HT1080 (cell line): ENCODE measurements at places on chromosomes 1 and 21. TPM values are rescaled to one million over a fixed set of nuclear protein-coding genes. Genes with fewer than 3 reads are reported as not detected.

Gene TBX15
- total RNA-seq: 0.03 and 0.20 TPM in 2 replicates

Gene MLLT11
- total RNA-seq: 8.8 and 9.8 TPM in 2 replicates

Gene CXADR
- total RNA-seq: 11.7 and 14.3 TPM in 2 replicates

DNA sequence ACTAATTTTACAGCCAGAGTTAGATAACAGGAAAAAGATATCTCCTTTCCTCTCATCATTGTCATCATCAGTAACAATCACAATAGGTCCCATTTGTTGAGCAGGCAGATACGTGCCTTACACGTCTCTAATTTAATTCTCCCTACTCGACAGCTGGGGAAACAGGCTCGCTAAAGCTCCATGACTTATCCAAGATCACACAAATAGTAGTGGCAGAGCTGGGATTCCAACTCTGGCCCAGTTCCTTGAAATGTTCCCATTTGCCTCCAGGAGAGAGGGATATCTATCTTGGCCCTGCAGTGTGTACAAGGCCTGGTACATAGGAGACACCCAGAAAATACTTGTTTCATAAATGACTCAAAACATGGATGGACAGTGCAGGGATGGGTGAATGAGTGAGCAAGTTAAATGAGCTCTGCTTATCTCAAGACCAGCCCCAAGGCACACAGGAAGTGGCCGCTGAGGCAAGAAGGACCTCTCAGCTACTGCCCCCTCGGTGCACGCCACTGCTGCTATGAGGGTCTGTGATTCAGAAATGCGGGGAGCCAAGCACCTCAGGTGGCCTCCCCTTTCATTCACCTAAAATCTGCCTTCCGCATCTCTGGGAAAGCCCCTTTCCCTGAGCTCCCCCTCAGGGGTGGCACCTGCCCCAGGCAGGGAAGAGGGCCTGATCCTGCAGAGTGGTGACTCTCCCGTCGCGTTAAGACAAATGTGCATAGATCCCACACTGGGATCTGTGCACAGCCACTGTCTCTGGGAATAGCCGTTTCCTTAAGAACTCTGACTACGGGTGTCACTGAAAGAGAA lies 3.6 kb downstream of the KCNN3 start:
- DNase-seq: peak; percentile 43

Gene APH1A
- 134 and 160 TPM in 2 replicates for total RNA-seq

DNA sequence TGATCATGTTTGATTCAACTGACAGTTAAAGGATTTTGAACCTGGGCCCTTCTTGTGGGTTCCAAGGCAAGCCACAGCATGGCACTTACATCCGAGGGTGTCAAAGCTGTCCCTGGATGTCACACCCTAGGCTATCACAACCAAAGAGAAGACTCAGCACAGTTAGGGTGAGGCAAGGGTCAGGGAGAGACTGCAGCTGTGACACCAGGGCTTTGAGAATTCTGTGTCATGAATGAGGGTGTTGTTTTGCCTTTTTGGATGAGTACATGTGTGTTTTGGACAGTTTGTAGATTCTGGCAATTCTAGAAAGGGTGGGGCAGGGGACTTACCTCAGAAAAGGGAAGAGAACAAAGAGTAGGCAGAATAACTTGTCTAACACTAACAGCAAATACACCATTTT lies 37.8 kb upstream of the ZNF326 start:
- DNase-seq: no peak

Gene IQCC
- 3.0 and 3.5 TPM in 2 replicates for total RNA-seq

DNA sequence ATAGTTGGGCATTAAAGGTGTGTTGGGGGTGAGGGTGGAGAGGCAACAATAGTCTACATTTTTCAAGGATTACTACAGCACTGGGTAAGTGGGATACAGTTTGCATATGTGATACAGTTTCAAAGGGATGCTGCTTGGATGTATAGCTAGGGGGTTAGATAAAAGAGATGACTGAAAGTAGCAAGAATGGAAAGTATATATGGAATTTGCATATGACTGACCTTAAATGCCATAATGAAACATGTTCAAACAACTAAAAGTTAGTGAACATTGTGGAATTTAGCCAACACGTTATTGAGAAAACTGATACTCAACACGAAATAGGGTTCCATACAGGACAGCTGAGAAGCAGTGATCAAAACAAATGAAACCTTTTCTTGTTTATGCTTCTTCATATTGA lies 124.8 kb upstream of the CHRM3 start:
- no peak for DNase-seq

Gene MEGF6
- total RNA-seq: 0.10 and 0.92 TPM in 2 replicates

GRCh38 chr1:183353597-183353996 lies 64.6 kb downstream of the NMNAT2 start:
- DNase-seq: peak; percentile 74

DNA sequence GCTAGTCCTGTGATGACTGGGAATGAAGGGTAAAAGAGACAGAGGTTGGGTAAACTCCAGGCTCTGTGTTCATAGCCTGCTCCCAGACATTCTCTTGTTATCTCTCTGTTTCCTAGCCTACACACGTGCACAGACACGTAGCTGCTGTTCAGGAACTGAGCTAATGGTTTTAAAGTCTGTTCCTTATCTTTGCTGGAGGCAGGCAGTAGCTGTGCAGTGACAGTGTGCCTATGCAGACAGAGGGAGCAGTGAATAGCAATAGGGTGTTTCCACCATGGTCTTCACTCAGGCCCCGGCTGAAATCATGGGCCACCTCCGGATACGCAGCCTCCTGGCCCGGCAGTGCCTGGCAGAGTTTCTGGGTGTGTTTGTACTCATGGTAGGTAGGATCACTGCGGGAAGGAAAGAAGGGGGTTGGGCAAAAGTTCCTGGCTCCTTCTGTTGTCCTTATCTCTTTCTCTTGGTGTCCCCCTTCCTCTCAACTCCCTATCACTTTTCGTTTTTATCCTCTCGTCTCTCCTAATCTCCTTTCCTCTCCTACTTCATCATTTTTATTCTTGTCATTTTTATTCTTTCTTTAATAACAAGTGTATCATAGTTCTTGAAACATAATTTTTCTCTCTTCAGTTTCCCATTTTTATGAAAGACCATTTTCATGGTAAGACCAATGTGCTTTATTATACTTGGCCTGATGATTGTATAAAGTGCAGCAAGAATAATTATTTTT lies at the start of gene AQP10:
TSS of gene AQP10 (plus strand) at position 212 of the 727 bp plus-strand sequence. CDS start at position 275, 63 bp downstream.
- DNase-seq: no peak

- no peak for DNase-seq
Measured at GRCh38 chr1:221101807-221102605, 222.8 kb downstream of the HLX start.

Gene MAB21L3
- 1.2 TPM in 1 of 2 replicates, not detected in the other for total RNA-seq

Gene PIK3C2B
- total RNA-seq: 2.8 and 4.6 TPM in 2 replicates

Gene C1orf94
- total RNA-seq: 0.37 TPM in 2 replicates

DNA sequence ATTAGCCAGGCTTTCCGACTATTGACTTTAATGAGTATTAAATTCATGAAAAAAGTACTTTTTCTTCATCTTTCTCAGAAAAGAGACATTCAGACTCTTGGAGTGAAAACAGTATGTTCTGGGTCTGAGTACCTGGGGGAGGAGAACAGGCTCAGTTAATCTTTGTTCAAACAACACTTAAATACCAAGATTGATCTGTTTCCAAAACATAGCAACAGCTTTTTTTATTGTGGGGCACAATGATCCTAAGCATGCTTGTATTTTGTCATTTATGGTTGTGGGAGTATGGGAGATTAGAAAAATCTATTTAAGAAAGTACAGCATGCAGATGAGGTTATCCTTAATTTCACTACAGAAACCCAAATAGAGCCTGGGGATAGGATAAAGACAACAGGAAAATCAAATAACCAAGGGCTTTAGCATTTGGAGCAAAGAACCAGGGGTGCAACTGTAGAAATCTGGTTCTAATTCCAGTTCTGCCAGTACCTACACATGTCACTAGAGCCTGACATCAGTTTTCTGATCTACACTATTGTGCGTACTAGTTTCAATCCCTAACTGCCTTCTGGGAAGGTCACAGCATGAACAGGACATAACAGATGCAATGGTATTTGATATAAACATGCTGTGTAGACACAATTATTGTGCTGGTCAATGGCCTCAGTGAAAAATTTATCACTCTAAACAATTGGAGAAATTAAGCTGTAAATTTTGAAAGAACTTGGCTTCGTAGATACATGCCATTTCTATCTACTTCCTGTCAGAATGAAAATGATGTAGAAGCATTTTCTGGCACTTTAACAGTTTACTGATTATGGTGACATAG lies 91.2 kb downstream of the KCNK1 start:
- DNase-seq: no peak

DNA sequence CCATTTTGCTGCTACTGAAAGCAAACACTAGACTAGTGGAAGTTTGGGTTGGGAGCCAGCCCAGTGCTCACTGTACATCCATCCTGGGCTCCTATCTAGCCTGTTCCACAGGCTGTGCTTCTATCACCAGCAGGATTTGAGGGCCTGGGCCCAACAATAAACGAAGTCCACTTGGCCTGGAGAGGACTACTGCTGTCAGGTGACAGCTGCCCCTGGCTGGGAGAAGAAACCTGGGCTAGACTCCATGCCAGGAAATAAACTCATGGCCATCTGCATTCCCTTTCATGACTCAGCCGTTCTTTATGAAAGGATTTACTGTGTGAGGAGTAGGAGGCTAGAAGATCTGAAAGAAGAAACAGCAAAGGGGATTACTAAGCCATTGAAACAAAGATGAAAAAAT lies 35.5 kb downstream of the COLGALT2 start:
- DNase-seq: peak; percentile 97

DNA sequence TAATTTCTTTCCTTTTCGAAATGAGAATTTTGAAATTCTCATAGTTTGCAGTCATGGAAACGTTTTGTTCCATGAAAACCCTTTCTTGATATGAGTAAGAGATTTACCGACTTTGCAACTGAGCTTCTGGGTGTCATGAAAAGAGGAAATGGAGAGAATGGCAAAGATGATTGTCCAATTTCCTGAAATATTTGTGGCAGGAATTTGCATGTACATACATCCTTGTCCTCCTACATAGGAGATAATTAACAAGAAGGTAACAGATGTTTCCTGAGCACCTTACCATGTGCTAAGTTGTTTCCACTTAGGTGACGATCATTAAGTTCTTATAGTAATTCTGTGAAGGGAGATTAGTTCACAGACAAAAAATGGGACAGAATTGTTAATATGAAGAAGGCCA lies 170.7 kb downstream of the NEGR1 start:
- peak; percentile 1 for DNase-seq

DNA sequence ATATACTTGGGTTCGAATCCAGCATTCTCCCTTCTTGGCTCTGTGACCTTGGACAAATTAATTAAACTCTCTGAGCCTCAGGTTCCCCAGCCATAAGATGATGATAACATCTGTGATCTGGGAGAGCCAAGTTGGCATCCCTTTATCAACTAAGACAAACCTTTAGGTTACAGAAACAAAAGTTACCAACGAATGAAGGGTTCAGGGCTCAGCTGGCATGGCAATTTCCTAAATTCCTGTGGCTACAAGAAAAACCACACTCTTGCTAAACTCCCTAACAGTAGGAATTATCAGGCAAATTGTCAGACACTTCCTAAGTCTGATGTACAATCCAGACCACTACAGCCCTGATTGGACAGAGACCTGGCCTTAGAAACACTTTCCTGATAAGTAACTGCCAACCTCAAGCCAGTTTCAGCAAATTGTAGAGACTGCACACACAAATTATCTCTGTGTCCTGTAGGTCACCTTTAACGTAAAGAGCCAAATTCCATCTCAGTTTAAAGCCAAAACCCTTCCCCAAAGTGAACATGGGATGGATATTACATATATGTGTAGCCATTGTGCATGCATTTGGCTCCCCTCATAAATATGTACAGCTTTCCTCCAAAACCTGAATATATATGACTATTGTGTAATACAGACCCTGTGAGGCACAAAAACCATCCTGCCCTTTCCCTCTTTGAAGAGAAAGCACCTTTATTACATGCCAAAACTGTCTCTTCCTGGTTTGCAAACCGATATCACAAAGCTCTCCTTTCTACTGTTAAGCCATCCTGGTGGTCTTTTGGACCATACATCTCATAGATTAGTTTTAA lies 39.5 kb upstream of the EDARADD start:
- peak; percentile 51 for DNase-seq

DNA sequence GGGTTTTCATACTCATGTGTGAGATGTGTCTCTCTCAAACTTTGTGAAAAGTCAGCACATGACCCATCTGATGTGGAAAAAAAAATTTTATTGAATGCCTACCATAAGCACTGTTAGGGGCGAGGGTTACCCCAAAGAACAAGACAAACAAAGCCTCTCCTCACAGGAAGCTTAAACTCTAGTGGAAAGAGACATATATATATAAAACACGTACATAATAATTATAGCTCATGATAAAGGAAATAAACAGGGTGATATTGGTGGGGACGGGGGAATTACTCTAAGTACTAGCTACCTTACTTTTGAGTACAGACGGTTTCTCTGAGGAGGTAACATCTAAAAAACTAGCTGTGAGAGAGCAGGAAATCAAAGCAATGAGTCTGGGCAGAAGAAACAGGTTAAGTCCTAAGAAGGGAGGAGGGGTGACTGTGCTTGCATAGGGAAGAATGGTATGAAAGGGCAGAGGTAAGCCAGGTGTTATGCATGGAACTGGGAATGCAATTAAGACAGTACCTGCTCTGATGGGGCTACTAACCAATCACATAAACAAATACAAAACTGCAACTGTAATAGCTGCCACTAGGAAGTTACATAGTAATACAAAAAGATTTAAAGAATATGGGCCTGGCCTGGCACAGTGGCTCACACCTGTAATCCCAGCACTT lies 4.5 kb downstream of the LIN9 start:
- no peak for DNase-seq

DNA sequence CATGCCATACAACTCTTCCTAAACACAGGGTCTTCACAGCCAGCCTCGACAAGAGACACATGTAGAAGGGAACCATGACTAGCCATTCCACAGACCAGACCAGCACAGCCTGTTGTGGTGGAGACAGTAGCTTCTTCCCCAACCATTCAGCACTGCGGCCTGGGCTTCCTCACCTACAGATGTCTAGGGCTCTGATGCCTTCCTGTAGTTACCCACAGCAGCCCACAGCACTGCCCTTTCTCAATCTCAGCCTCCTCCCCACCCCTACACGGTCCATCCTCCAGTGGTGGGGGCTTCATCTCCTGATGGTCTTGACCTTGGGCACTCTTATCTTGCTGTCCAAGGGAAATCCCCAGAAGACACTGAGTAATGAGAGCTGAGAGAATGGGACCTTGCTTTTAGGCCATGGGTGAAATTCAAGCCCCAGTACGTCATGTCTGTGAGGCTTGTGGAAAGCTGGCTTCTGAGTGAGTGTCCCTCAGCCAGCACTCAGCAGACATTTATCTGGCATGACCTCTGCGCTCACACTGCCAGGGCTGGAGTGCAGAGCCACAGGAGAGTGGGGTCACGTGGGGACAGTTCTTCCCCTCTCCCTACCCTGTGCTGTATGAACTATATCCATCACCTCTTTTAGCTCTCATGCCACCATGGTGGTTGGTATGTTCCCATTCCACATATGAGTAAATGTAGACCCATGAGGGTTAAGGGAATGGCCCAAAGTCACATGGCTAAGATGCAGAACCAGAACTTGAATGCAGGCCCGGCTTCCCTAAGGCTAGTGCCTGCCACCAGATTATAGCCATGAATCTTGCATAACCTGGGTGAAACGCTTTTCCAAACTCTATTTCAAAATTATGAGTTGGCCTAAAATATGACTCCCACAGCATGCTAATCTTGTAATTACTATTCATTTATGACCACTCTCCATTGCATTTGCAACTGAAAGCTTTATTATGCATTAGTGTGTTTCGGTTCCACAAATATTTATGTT lies 104.7 kb downstream of the HIVEP3 start:
- DNase-seq: no peak
